ENCODE measurements at places on chromosomes 3 and 15. TPM values are rescaled to one million over a fixed set of nuclear protein-coding genes. Genes with fewer than 3 reads are reported as not detected.

- no peak for DNase-seq
These were observed 65.5 kb upstream of the HRH1 start for GRCh38 chr3:11088831-11089230.

- no peak for DNase-seq
These were observed 39.1 kb downstream of the KNL1 start for GRCh38 chr15:40633178-40633577.

GRCh38 chr15:43135351-43135750 lies 2.0 kb downstream of the TMEM62 start:
- no peak for DNase-seq

GRCh38 chr15:40010686-40011085 lies 28.3 kb downstream of the SRP14 start:
- no peak for DNase-seq

CDCP1 gene
- 27.5 TPM for total RNA-seq

All from vagina (tissue), 2 donors.